NCI-H1092 (cell line): ENCODE measurements at places on chromosomes 11 and 22.

- DNase-seq = no peak
Measured at GRCh38 chr22:30250039-30250565, 3.5 kb upstream of the LIF start.

- DNase-seq = no peak
Measured at GRCh38 chr11:25939691-25940090, 392.2 kb upstream of the ANO3 start.

- no peak for DNase-seq
Measured at GRCh38 chr11:65872586-65873317, at the start of gene EFEMP2. TSS of gene EFEMP2 (minus strand) at chr11:65872800. CDS start at chr11:65872354, 446 bp downstream.

DNA sequence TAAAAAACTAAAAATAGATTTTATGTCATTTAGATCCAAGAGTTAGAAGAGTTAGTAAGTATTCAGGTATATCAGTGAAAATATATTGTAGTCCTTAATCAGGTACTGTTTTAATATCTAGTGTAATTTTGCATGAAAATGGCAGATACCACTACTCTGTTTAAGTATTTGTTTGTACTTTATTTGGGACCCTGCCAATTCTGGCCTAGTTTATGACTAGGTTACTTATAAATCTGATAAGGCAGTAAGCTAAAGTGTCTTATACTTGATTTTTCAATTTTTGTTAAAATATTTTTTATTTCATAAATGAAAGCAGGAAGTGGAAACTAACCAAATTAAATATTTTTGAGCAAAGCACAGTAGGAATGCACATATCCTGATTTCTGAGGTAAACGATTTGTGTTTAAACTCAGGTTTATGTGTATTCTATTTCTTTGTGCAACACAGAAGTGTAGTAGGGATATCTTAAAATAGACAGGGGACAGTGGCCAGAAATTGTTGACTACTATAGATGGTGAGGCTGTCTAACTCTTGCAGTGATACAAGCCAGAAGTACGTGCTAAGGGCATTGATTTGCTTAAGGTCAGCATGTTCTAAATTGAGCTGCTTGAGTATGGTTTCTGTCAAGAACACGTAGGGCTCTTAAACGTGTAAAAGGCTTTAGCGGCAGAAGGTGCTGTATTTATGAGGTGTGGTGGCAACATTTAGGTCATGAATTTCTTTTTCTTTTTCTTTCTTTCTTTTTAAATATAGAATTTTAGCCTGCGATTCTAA is 34.0 kb downstream of the HIPK3 start:
- DNase-seq = no peak

DNA sequence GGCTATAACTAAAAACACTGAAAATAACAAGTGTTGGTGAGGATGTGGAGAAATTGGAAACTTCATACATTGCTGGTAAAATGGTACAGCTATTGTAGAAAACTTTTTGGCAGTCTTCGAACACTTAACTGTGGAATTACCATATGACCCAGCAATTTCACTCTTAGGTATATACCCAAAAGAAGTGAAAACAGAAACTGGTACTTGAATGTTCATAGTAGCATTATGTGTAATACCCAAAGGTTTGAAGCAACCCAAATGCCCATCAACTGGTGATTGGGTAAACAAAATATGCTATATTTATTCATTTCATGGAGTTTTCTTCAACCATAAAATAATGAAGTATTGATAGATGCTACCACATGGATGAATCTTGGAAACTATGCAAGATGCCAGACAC is 40.8 kb upstream of the FTH1 start:
- DNase-seq = no peak

- no peak for DNase-seq
Measured at GRCh38 chr11:77207019-77207485, 79.0 kb downstream of the MYO7A start.

- no peak for DNase-seq
Measured at GRCh38 chr11:117910941-117911655, 18.1 kb downstream of the TMPRSS13 start.

GRCh38 chr11:47186700-47187695 is 764 bp upstream of the PACSIN3 start:
- DNase-seq = no peak

DNA sequence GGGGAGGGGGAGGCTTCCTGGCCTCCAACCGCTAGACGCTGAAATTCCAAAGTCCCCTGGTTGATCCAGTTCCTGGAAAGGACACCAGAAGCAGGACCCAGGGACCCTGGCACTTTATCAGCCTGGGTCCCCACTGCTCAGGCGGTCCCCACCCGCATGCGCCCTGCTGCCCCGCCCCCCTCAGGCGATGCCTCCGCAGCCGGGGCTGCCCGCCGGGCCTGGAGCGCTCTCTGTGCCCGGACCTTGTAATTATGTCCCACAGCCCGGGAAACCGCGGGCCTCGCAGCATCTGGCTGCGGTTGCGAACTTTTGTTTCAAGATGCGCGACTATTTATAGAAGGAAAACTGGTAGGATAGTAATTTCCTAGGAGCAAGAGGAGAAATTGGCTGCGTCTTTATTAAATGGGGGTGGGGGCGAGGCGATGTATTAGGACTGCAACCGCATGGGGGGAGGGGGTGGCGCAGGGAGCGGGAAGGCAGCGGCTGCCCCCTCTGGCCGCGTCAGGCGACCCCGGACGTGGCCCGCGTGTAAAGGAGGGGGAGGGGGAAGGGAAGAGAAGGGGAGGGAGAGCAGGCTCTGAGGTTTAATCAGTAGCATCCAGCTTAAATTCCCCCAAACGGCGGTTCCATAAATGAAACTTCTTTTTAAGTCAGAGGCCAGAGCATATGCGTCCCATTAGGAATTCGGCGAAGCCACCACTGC is 6.1 kb downstream of the WNT7B start:
- no peak for DNase-seq

- no peak for DNase-seq
Measured at GRCh38 chr11:3914805-3915204, 59.3 kb downstream of the STIM1 start.

DNA sequence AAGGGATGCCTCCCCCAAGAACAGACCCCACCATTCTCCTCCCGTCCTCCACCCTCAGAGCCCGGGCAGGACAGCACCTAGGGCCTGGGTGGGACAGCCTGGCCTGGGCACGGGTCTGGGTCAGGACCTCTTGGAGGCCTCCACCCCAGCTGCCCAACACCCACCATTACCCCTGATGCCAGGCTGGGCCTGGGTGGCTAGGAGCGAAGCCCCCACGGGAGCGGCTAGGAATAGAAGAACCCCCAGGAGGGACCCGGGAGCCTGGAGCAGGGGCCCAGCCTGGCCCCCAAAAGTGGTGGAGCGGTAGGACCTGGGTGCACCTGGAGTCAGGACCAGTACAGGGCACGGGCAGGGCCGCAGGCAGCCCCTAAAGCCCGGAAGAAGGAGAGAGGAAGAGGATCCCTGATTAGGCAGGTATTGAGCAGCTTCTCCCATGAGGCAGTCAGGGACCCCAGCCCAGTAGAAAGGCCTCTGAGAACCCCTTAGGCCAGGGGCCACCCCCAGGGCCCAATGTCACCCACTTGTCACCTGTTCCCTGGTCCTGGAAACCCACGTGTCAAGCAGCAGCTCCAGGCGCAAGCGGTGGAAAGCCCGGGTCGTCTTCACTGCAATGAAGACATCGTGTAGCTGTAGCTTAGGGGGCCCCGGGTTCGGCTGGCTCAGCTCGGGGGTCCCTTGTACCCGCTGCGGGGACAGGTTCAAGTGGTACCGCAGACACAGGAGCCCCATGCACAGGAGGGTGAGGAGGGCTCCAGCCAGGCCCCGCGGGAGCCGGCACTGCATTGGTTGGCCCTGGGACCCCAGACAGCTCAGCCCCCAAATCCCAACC is 575 bp downstream of the MFNG start:
- DNase-seq = no peak

- DNase-seq = no peak
Measured at GRCh38 chr11:103812680-103813079, 223.8 kb upstream of the DDI1 start.

DNA sequence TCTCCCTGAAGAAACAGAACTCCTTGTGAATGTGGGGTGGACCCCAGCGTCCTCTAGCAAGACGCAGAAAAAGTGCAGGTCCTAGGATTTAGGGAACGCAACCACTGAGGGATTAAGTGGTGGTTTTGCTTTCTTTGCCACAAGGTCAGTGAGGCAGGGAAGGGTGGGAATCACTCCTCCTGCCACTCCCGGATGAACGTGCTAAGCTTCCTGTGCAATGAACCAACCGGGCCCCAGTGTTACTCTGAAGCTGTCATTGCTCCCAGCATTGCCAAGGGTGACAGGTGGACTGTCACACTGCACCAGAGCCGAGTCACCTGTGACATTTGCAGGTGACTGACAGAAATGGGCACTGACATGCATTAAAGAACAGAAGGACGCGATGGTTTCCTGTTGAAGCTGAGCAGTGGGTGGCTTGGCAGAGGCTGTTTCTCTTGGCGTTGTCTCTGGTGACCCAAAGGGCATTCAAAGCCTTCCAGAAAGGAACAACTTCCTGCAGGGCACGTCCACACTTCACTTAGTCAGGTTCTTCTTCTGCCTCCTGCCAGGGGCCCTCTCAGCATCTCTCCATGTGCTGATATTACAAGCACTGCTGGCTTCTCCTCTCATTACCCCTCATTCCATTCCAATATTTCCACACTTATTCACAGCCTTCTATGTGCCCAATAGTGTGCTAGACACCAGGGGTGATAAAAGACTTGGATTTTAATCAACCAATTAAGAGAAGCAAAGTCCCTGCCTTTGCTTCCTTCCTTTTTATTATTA is 9.7 kb downstream of the KIRREL3 start:
- no peak for DNase-seq

DNA sequence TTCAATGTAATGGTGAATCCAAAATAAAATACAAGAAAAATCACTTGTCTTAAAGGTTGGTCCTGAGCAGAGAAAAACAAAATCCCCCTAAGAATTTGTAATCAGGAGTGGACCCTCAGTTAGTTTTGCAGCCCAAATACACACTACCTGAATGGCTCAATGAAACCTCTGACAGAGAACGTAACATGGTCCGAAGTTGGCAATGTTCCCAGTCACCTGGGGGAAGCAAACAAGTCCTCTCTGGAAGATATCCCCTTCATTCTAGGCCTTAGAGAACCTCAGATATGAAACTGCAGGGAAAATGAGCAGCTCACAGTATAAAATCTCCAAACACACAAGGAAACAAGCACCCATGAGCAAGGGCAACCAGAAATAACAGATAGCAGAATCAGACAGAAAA is 58.2 kb downstream of the MORC2 start:
- DNase-seq = no peak

GRCh38 chr22:38462960-38463784 is 4.7 kb upstream of the KDELR3 start:
- no peak for DNase-seq

GRCh38 chr11:128467610-128468041 is 119.7 kb downstream of the ETS1 start:
- no peak for DNase-seq

- DNase-seq = no peak
Measured at GRCh38 chr22:19776433-19777031, 16.0 kb downstream of the TBX1 start.

DNA sequence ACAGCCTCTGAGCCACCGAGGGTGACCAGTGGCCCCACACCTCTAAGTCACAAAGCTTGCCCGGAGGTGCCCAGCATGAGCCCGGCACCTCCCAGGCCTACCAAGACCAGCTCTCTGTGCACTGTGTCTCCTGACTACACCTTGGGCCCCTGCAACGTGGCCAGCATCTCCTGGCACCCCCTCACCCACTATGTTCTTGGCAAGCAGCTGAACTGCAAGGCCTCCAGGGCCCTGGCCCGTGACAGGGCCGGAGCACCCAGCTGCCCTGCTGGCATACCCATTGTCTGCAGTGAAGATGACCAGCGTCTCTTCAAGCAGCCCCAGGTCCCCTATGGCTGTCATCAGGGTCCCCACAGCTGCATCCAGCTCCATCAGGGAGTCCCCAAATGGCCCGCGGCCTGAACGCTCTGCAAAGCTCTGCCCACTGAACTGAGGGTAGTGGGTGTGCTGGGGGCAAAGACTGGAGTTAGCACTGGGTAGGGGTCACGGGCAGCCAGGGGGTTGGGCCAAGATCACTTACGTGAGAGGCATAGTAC is 1.6 kb downstream of the ARSA start:
- DNase-seq = no peak

- no peak for DNase-seq
Measured at GRCh38 chr11:47775240-47775869, 8.2 kb upstream of the FNBP4 start.

DNA sequence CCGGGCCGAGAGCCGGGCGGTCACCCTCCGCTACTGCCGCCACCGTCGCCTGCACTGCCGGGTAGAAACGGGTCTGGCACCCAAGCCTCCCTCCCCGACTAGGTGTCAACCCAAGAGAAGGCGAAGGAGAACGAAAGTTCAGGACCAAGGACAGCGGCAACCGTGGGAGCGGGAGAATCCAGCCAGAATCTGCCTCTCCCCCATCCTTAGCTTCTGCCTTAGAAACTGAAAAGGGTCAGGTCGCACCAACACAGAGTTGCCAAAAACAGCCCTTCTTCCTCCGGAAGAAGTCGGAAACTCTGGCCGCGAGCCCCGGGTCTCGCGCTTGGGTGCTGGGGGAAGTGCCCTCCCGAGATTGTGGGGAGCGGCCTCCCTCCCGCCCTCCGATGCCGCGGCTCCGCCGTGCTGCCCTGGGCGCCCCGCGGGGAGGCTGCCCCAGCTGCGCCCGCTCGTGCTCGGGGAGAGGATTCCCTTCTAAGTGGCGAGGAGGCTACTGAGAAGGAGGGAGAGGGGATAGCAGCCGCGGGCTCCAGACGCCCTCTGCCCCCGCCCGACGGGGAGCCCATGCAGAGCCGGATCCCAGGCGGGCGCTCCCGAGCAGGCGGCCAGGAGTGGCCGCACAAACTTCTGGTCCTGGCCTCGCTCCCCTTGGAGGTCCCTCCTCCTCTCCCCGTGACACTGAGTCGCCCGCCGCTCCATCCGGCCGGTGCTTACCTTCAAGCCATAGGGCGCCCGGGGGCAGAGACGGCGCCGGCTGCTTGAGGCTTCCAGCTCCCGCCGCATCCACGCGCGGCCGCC is 637 bp downstream of the DRD2 start:
- DNase-seq = no peak

DNA sequence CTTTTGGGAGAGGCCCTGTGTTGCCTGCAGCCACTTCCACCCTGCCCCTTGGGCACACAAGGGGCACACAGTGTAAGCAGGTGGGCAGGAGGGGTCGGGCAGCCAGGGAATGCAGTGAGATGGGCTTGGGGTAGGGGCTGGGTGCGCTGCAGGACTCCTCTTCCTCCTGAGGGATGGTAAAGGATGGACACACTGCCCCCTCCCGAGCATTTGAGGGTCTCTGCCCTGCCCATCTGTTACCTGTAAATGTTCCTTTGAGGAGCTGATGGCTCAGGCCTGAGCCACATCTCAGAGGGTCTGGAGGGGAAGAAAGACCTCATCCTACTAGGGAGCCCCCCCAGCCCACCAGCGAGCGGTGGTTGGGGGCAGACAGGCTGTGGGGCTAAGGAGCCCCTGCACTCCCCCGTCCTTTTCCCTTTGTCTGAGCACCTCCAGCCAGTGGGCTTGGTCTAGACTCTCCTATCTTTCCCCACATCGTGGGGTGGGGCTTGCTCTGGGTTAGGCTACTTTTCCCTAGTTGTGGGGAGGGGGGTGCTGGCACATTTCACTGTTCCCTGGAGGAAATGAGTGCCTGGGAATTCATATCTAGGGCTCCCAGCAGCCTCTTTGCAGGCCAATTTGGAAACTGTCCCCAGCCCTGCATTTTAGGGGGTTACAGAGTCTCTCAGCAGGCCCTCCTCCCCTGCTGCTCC is 1.7 kb upstream of the TSSC4 start:
- DNase-seq = no peak

- DNase-seq = no peak
Measured at GRCh38 chr22:44500599-44500998, 2.6 kb upstream of the RTL6 start.
